ENCODE measurements at places on chromosomes 7 and 10.
A peak's percentile ranks its signal among the peaks of the same experiment; 100 is the strongest.

DNA sequence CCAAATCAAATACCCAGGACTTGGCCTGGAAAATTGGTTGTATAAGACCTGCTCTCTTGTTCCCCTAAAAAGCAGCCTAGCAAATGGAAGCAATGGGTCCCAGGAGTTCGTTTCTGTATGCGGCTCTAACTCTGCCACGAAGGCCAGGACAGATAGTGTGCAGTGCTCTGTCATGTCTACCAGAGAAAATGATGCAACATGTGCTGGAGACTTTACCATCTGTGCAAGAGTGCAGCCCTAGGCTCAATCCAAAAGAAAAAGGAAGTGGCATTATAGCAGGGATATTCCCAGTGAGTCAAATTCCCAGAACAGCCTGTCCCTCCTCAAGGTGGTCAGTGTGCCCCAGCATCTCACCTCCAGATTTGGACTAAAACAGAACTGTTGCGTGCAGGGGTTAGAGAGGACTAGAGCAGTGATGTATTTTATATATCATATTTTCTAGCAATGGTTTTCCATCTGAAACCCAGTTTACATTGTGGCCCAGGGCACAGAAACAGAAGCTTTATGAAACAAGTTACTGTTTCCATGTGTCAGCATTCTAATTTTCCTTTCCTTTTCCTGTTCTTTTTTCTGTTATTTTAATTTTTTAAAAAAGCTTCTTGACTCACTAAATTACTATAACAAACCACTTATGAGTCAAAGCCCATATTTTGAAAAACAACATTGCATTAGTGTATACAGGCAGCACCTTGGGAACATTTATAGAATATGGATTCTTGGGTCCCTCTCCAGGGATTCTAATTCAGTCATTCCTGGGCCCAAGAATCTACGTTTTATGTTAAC, 311.2 kb downstream of the RNLS start:
- no peaks in the 10 kb centered on the region for H3K36me3 ChIP-seq
- no peak overlapping the region for H3K27ac ChIP-seq
- H3K27me3 ChIP-seq = peaks cover 3% of the 10 kb centered on the region
- no peak for DNase-seq
- H3K4me3 ChIP-seq = no peak overlapping the region
- H3K4me1 ChIP-seq = peaks cover 6% of the 10 kb centered on the region

GRCh38 chr7:92880212-92881090, 44.1 kb upstream of the CDK6 start:
- no peak overlapping the region for H3K4me3 ChIP-seq
- no peaks in the 10 kb centered on the region for H3K27me3 ChIP-seq
- H3K36me3 ChIP-seq = no peaks in the 10 kb centered on the region
- peak; percentile 5 for DNase-seq

DNA sequence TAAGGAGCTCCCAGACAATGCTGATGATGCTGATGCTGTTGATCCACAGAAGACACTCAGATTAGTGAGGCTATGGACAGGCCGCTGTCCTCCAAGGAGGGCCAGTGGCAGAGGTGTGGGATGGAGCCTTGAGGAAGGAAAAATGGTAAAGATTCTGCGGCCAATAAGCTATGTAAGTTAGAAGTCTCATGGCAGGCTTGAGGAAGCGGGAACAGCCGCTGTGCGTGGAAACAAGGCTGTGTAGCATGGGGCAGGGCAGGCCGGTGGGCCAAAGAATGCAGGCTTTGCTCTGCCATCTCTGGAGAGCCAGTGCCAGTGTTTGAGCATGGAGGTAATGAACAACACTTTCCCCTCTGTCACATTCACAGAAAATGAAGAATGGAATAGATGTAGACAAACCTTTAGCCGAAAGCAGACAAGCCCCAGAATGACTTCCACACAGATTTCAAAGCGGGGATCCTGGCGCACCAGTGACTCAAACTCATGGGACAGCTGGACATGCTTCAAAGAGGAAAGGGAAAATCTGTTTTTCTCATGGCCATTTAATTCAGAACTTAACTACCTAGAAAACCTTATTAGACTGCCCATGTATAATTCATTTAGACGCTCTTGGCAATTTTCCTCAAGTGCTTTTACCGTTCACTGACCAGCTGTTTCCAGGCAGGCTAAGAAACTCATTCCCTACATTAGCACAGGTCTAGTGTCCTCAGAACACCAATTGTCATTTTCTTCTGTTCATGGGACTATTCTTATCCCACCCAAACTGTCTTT, 16.9 kb upstream of the FIGNL1 start:
- H3K4me3 ChIP-seq = no peak overlapping the region
- H3K27me3 ChIP-seq = no peaks in the 10 kb centered on the region
- H3K36me3 ChIP-seq = peaks cover 66% of the 10 kb centered on the region

GRCh38 chr7:70114806-70115205, 516.5 kb downstream of the AUTS2 start:
- DNase-seq = no peak
- no peaks in the 10 kb centered on the region for H3K4me1 ChIP-seq
- H3K27ac ChIP-seq = no peak overlapping the region
- no peaks in the 10 kb centered on the region for H3K36me3 ChIP-seq
- H3K27me3 ChIP-seq = no peaks in the 10 kb centered on the region
- H3K4me3 ChIP-seq = no peak overlapping the region

- no peak for DNase-seq
- H3K27me3 ChIP-seq = no peaks in the 10 kb centered on the region
- no peaks in the 10 kb centered on the region for H3K4me1 ChIP-seq
- H3K4me3 ChIP-seq = no peak overlapping the region
- no peaks in the 10 kb centered on the region for H3K36me3 ChIP-seq
- H3K27ac ChIP-seq = no peak overlapping the region
These were observed 59.9 kb upstream of the HBP1 start for GRCh38 chr7:107108793-107109371.

DNA sequence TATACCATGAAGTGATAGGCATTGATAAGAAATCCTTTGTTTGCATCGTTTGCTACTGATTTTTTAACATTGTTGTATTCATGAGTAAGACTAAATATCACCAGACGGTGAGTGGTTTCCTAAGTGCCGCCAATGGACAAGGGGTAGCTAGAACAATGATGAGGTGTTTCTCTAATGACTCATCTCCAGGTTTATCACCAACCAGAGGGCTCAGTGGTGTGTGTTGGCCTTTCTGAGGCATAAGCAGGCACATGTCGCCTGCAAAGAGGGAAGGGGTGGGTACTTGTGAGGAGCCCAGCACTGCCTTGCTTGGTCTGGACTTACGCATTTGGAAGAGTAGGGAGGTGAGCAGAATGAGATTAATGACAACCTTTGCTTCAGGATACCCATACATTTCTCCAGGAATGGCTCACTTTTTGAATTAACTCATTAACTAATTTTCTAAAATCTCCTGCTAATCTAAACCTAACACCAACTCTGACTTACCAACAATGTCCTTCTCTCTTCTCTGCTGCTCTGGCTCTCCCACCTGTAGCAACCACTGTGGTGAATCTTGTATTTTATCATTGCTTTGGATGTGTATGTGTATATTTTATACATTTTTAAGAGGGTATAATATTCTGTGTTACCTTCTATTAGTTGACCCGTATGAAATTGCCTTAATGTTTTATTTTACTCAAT, 722.6 kb downstream of the GRID1 start:
- H3K27me3 ChIP-seq = no peaks in the 10 kb centered on the region
- H3K36me3 ChIP-seq = no peaks in the 10 kb centered on the region
- DNase-seq = no peak

GRCh38 chr10:67079126-67079525, 153.3 kb downstream of the LRRTM3 start:
- no peak overlapping the region for H3K4me3 ChIP-seq
- no peaks in the 10 kb centered on the region for H3K27me3 ChIP-seq
- H3K4me1 ChIP-seq = no peaks in the 10 kb centered on the region

DNA sequence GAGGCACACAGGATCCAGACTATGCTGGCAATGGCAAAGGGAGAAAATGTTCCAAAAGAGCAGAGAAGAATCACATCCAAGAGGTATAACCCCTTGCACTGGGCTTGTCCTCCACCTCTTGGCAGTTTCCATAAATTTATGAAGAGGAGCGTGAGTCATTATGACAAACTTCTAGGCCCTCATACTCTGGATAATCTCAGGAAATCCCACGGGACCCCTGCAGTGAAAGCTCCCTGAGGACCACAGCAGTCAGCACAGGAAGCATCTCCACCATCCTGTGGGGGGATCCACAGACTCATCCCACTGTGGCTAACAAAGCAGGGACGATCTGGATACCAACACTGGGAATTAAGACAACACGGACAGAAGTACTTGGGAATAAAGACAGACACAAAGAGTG, 30.3 kb upstream of the GPAM start:
- H3K27me3 ChIP-seq = no peaks in the 10 kb centered on the region
- no peak overlapping the region for H3K4me3 ChIP-seq
- no peaks in the 10 kb centered on the region for H3K4me1 ChIP-seq
- H3K36me3 ChIP-seq = no peaks in the 10 kb centered on the region
- DNase-seq = no peak

GRCh38 chr7:79452032-79452494, 1.4 kb downstream of the MAGI2 start:
- peaks cover 9% of the 10 kb centered on the region for H3K27me3 ChIP-seq
- no peak for DNase-seq
- H3K4me1 ChIP-seq = no peaks in the 10 kb centered on the region
- H3K4me3 ChIP-seq = no peak overlapping the region
- no peaks in the 10 kb centered on the region for H3K36me3 ChIP-seq
- H3K27ac ChIP-seq = no peak overlapping the region

GRCh38 chr7:111770116-111770515, 207.8 kb upstream of the IMMP2L start:
- no peaks in the 10 kb centered on the region for H3K27me3 ChIP-seq
- no peaks in the 10 kb centered on the region for H3K4me1 ChIP-seq
- H3K27ac ChIP-seq = no peak overlapping the region
- no peak for DNase-seq
- H3K4me3 ChIP-seq = no peak overlapping the region

GRCh38 chr10:30058570-30059132, 735 bp downstream of the JCAD start:
- H3K4me3 ChIP-seq = peak overlapping the region; percentile 37
- H3K36me3 ChIP-seq = no peaks in the 10 kb centered on the region
- DNase-seq = no peak
- H3K27ac ChIP-seq = peak overlapping the region; percentile 54
- H3K4me1 ChIP-seq = peaks cover 2% of the 10 kb centered on the region
- H3K27me3 ChIP-seq = peaks cover 26% of the 10 kb centered on the region

- no peak for DNase-seq
- no peaks in the 10 kb centered on the region for H3K36me3 ChIP-seq
- no peak overlapping the region for H3K4me3 ChIP-seq
- no peak overlapping the region for H3K27ac ChIP-seq
These were observed 154.8 kb downstream of the NRCAM start for GRCh38 chr7:108301387-108301786.

- no peak overlapping the region for H3K27ac ChIP-seq
- H3K27me3 ChIP-seq = no peaks in the 10 kb centered on the region
- peaks cover 16% of the 10 kb centered on the region for H3K4me1 ChIP-seq
- no peak for DNase-seq
These were observed 125.1 kb downstream of the CELF2 start for GRCh38 chr10:11142777-11143176.

GRCh38 chr7:100642534-100642907, 1.2 kb upstream of the TFR2 start:
- DNase-seq = peak; percentile 63
- H3K27me3 ChIP-seq = peaks cover 2% of the 10 kb centered on the region
- H3K4me1 ChIP-seq = peaks cover 6% of the 10 kb centered on the region
- no peak overlapping the region for H3K27ac ChIP-seq
- H3K36me3 ChIP-seq = no peaks in the 10 kb centered on the region

- no peak overlapping the region for H3K27ac ChIP-seq
- no peaks in the 10 kb centered on the region for H3K27me3 ChIP-seq
- H3K36me3 ChIP-seq = no peaks in the 10 kb centered on the region
- DNase-seq = no peak
- no peak overlapping the region for H3K4me3 ChIP-seq
- H3K4me1 ChIP-seq = no peaks in the 10 kb centered on the region
These were observed 93.3 kb downstream of the BMS1 start for GRCh38 chr10:42875798-42876341.
